ENCODE measurements at places on chromosomes 5 and 9.

- no peak for DNase-seq
Observed at GRCh38 chr5:3303777-3304176, 291.9 kb upstream of the IRX1 start.

- DNase-seq = no peak
Observed at GRCh38 chr9:119839888-119840287, 470.7 kb upstream of the BRINP1 start.

GRCh38 chr9:2717385-2717784 lies at the start of gene KCNV2:
TSS of gene KCNV2 (plus strand) at chr9:2717510. CDS start at chr9:2717740, 230 bp downstream.
- no peak for DNase-seq

- no peak for DNase-seq
Observed at GRCh38 chr9:137458194-137459151, 661 bp downstream of the NSMF start.

- peak; percentile 58 for DNase-seq
Observed at GRCh38 chr5:62306323-62306895, 403 bp downstream of the KIF2A start.

- no peak for DNase-seq
Observed at GRCh38 chr5:126274076-126274762, 149.0 kb upstream of the GRAMD2B start.

DNA sequence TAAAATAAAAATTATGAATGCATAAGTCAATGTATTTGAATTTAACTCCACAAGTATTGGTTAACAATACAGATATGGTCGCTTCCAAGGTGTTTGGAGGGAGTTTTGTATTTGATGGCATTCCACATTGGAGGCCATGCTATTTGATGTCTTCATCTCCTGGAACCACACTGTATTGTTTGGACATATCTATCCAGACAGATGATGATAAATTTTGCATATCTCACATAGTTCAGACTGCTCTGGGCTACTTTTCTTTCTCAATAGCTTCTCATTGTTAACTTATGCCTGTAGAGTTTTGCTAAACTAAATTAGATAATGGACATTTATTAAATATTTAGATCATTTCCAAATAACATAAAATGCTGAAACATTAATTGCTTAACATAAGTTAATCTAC lies 58.0 kb downstream of the CDKN2A start:
- no peak for DNase-seq

- no peak for DNase-seq
Observed at GRCh38 chr5:79954620-79955019, 36.4 kb downstream of the MTX3 start.

GRCh38 chr5:155728146-155728856 lies 598.7 kb upstream of the SGCD start:
- peak; percentile 71 for DNase-seq

DNA sequence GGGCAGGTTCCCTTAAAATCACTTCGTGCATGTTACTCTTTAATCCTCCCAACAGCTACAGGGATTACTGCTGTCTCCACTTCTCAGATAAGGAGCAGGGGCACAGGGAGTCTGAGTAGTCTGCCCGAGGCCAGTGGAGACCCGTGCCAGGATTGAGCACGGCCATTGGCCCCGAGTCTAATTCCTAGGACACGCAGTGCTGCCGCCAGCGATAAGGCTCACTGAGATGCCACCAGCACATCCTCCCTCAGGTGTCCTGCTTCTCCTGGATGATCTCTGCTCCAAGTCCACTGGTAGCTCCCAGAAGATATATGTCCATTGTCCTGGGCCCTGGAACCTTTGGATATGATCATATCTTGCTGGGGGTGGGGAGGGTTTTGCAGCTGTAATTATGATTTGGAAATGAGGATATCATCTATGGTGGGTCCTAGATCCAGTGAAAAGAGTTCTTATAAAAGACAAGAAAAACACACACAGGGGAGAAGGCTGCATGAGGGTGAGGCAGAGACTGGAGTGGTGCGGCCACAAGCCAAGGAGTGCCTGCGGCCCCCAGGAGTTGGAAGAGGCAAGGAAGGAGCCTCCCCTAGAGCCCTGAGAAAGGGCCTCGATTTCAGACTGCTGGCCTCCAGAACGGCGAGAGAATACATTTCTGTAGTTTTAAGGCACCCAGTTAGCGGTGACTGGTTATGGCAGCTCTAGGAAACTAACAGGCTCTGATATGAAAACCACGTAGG lies 19.4 kb upstream of the MED10 start:
- no peak for DNase-seq

- no peak for DNase-seq
Observed at GRCh38 chr5:102211165-102211564, 84.9 kb downstream of the SLCO4C1 start.

DNA sequence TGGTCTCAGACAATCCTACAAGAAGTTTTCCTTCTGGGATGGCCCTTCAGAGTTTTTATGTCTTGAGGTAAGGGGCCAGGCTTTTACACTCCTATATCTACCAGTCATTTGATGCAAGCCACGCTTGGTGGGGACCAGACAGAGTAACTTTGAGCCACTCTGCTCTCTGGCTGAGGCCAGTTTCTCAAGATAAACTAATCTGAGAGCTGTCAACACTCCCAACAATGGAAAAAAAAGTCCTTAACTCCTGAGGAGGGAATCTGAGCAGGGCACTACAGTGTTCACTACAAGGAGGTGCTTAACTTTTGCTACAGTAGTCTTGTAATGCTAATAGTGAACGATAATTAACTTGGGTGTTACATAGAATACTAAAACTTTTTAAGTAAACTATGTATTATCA lies 62.7 kb downstream of the MRPS30 start:
- no peak for DNase-seq

DNA sequence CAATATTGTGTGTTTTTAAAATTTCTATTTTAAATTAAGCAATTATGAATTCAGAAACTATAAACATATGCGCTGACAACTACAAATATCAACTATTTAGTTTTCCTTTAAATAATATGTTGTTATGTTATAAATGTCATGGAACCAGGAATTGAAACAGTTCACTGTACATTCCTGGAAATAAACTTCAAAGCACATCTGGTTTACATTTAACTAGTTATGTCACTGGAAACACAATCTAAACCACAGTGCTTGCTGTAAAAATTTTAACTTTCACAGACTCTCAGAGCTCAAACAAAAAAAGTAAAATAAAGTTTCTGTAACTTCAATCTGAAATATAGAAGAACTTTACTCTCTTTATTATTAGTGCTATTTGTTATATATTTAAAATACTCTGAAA lies 179.2 kb downstream of the FBN2 start:
- no peak for DNase-seq

- DNase-seq = no peak
Observed at GRCh38 chr9:18299449-18299848, 174.5 kb upstream of the ADAMTSL1 start.

- DNase-seq = no peak
Observed at GRCh38 chr5:57341380-57341979, 141.1 kb downstream of the ACTBL2 start.

GRCh38 chr5:28403846-28404245 lies 1365.5 kb upstream of the CDH9 start:
- DNase-seq = peak; percentile 45

GRCh38 chr5:95018511-95018910 lies 266.4 kb downstream of the MCTP1 start:
- no peak for DNase-seq

DNA sequence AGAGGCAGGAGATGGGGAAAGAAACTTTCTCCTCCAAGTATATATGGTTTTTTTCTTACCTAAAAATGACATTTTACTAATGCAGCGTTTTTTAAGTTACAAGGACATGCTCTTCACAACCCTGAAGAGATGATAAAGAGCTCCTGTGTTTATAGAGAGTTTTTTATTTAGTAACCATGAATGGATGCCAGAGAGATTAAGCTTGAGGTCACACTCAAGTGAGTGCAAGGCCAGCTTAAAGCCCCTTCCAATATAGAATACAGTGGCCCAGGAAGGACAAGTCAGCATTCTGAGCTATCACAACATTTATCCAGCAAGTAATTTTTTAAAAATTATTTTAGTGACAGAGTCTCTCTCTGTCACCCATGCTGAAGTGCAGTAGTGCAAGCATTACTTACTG lies 6.7 kb upstream of the HAVCR2 start:
- no peak for DNase-seq

GRCh38 chr9:14064940-14065339 lies 249.0 kb downstream of the NFIB start:
- no peak for DNase-seq

- DNase-seq = no peak
Observed at GRCh38 chr5:149174847-149175234, 33.5 kb downstream of the ABLIM3 start.

GRCh38 chr5:137954131-137954879 lies 65.0 kb downstream of the PKD2L2 start:
- DNase-seq = no peak

GRCh38 chr5:175825893-175826292 lies 45.5 kb upstream of the CPLX2 start:
- DNase-seq = no peak

DNA sequence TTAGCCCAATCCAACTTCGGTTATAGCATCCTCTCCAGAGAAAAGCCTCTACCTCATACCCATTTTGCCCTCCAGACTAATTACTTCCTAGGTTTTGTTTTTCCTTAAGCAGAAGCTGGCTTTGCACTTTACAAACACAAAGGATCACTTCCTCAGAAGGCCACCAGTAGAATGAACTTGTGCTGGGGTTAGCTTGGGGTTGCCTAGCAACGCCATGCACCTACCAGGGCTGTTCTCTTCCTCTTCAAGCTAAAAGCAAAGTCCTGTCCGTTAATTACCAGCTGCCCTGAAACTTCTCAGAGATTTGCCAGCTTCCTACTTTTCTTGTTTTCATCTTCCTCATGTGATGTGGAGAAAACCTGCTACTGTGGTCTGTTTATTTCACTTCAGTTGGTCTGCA lies 132.0 kb upstream of the WWC1 start:
- peak; percentile 78 for DNase-seq

GRCh38 chr5:141479776-141480175 lies 4.0 kb downstream of the PCDHGC3 start:
- DNase-seq = no peak

DNA sequence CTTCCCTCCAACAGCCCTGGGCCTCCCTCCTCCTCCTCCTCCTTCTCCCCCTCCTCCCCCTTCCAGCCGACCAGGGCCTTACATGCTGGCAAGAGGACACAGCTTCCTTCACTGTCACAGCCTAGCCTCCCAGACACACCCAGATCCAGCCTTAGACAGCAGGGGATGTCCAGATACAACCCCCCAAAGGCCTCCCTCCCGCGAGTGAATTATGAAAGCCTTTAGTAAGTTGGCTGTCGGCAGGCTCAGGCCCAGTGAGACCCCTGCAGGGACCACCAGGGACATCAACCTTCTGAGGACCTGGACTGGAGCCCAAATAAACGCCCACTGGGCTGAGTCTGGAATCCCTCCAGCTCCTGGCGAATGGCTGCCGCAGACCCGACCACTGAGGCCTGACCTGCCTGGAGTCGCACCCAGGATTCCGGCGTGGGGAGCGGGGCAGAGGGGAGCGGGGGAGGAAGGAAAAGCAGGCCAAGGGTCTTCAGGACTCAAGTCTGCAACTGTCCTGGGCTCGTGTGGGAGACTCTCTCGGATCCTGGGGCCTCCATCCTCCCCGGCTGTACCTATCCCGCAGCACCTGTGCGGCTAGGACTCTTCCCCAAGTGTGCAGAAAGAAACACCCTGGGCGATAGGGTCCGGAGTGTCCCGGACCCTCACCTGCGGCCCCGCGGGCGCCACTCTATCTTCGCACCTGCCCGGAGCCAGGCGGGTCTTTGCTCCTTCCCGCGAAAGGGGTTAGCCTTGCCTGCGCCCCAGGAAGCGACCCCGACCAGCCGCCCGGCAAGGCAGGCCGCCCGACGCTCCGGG lies 705 bp downstream of the SEPTIN8 start:
- DNase-seq = peak; percentile 55

DNA sequence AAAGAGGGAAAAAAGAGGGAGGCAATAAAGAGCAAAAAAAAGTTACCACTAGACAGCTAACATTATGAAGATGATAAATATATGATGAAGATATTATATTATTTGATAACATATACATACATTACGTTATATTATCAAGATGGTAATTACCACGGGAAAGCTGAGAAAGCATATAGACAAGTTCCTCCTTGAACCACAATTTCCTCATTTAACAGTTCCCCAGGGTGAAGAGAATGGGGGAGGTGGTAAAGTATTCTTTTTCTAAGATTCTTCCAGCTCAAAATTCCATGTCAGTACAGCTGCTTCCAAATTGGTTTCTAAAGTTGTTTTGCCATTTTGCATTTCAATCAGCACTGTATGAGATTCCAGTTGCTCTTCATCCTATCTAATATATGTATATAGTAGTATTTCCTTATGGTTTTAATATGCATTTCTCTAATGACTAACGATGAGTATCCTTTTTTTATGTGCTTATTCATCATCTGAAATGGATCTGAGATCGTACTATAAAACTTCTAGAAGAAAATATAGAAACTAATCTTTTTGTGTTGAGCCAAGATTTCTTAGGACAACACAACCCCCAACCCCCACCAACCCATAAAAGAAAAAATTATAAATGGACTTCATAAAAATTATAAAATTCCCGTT lies 49.5 kb upstream of the C9orf72 start:
- DNase-seq = no peak

DNA sequence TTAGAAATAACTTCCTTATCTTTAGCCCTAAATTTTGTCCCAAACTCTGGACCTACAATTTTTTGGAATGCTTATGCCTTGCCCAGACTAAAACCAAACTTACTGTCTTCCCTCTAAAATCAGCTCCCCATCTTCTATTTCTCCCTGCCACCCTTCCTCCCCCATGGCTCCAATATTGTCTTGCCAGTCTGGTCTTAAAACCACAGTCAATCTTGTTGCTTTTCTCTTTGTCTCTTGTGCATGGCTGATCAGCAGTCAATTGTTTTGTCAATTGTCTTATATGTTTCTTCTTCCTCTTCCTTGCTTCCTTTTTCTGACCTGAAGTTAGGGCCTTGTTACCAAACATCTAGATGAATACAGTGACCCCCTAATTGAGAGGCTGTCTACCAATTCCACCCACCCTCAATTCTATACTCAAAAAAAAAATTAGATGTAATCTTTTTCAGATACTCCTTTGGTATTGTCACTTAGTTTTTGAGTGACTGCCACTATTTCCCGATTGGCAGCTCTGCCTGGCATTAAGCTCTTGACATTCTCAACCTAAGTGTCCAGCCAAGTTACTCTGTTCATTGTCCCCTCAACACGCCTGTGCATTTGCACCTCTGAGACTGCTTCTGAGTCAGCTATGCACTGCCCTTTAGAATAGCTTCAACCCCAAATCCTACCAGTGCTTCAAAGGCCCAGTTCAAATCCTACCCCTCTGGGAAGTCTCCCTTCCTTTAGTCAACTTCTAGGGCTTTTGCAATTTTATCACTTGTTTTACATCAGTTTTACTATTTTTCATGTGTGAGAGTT lies 2.5 kb downstream of the PDCD1LG2 start:
- DNase-seq = no peak

- DNase-seq = no peak
Observed at GRCh38 chr5:97544240-97544639, 361.2 kb upstream of the RIOK2 start.

DNA sequence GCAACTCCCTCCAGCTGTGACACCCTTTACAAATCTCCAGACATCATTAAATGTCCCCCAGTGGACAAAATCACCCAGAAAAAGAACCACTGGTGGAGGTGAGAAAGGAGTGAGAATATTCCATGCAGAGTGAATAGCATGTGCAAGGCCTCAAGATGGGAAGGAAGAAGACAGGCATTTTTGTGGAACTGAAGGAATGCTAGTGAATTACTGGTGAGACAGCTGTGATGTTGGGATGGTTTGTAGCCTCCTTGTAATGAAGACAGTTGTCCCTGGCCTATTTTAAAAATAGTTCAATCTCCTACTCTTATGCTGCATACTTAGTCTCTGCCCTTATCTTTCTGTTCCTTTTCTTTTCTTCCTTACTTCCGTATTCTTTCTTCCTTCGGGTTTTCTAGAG lies 124.9 kb upstream of the RPS23 start:
- DNase-seq = no peak

GRCh38 chr9:108257382-108257781 lies 598.4 kb downstream of the ACTL7B start:
- no peak for DNase-seq

Measured in iPS-NIHi11 (cell line).